ENCODE measurements at places on chromosomes 12 and 14.

- H3K27me3 ChIP-seq, result no peaks in the 10 kb centered on the region
- no peak overlapping the region for H3K27ac ChIP-seq
- H3K4me3 ChIP-seq, result no peak overlapping the region
Observed at GRCh38 chr14:77691259-77691658, 16.6 kb downstream of the ALKBH1 start.

- H3K36me3 ChIP-seq, result no peaks in the 10 kb centered on the region
- H3K27me3 ChIP-seq, result no peaks in the 10 kb centered on the region
- no peak overlapping the region for H3K4me3 ChIP-seq
- peaks cover 15% of the 10 kb centered on the region for H3K4me1 ChIP-seq
- no peak for DNase-seq
Observed at GRCh38 chr12:45615268-45615667, 114.2 kb upstream of the ARID2 start.

GRCh38 chr12:12734054-12734453 lies 16.9 kb downstream of the CDKN1B start:
- no peaks in the 10 kb centered on the region for H3K27me3 ChIP-seq
- no peak overlapping the region for H3K27ac ChIP-seq
- DNase-seq, result no peak
- H3K4me3 ChIP-seq, result no peak overlapping the region

DNA sequence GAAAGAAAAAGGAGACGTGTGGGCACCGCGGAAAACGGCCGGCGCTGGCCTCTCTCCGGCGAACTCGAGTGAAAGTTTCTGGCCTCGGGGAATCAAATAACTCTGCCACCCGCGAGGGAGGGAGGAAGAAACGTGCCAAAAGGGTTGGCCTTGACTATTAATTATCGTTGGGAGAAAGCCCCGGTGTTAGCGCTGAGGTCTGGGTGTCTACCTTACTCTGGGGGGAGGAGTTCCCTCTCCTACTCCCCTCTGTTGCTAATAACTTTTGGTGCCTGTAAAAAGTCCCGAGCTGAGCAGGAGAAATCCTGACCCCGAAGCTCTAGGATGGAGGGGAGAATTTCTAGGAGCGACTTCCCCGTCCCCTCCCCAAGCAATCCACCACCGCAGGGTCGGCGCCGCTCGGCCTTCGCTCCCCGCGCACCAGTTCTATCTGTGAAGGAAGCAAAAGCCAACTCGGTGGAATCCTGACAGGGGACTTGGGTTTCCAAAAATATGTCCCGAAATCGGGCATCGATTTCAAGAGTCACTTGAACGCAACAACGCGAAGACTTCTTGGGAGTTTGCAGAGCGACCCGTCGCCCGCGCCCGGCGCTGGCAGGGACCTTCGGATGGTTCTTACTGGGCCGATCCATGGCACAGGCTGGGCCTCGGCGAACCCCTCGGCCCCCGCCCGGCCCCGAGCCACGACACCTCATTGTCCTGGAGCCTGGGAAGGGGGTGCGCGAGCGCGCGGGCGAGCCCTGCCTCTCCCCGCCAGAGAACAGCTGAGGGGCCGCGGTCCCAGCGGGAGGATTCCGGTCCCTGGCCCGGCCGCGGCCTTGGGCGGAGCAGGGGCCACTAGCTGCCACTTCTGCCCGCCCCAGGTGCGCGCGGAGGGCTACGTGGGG lies 1.7 kb downstream of the OTX2 start:
- no peaks in the 10 kb centered on the region for H3K36me3 ChIP-seq
- no peaks in the 10 kb centered on the region for H3K4me1 ChIP-seq
- no peak overlapping the region for H3K27ac ChIP-seq
- no peak for DNase-seq
- no peak overlapping the region for H3K4me3 ChIP-seq
